ENCODE measurements at places on chromosomes 7 and 10.
A peak's percentile ranks its signal among the peaks of the same experiment; 100 is the strongest.

- DNase-seq, result no peak
Observed at GRCh38 chr10:122326806-122327205, 47.7 kb upstream of the PLEKHA1 start.

- DNase-seq, result no peak
Observed at GRCh38 chr7:33814400-33814799, 90.9 kb upstream of the BMPER start.

- no peak for DNase-seq
Observed at GRCh38 chr10:60573336-60573735, 183.7 kb upstream of the ANK3 start.

DNA sequence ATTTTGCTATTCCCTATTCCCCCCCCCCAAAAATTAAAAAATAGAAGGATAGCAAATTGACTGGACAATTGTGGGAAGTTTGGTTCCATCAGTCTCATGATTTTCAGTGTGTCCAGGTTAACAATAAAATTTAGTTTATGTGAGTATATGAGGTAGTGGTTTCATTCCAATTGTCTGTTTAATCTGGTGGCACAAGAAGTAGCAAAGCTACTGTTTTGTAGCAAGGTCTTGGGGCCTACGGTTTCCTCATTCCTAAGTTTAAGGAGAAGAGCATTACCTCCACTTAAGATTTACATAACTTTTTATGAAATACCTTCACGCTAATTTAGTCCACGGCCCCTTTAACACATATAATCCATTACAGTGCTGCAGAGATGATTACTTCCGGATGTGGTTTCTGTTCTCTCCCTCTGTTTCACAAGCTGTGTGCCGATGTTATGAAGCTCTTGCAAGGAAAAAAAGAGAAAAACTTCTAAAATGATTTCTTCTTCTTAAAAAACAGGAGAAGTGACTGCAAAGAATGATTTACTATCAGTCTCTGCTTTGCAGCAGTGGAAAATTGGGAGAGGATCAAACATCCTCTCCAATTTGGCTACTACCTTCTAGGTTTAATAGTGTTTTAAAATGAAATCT is 32.7 kb upstream of the NPVF start:
- peak; percentile 42 for DNase-seq

GRCh38 chr7:84025332-84025927 is 169.2 kb downstream of the SEMA3A start:
- DNase-seq, result no peak

- no peak for DNase-seq
Observed at GRCh38 chr10:3142146-3142875, 30.3 kb downstream of the PITRM1 start.

DNA sequence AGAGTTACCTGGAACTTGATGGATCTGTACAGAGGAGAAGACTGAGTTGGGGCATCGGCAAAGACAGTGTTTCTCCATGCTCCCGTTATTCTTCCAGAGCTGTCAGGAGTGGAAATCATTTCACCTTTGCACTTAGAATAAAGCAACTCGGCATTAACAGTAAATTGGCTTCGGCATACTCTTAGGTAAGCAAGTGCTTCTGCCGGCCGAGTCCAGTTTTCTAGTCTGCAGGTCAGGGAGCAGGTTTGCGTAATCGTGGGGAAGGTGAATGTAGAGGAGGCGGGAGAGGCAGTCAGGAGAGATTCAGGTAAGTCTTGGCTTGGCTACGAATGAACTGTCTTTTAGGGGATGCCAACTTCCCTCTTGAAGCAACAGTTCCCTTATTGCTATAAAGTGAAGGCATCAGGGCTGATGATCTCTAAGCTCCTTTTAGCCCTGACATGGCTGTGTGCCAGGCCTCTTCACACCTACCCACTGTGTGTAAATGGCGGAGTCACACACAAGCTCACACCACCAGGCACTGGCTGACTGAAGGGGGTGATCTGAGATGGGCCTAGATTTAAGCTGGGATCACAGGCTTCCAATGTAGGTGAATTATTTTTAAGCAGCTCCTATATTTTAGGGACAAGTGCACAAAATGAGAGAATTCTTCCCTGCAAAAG is 127.1 kb downstream of the GATA3 start:
- DNase-seq, result no peak

GRCh38 chr10:34286136-34286739 is 528.9 kb downstream of the PARD3 start:
- no peak for DNase-seq

DNA sequence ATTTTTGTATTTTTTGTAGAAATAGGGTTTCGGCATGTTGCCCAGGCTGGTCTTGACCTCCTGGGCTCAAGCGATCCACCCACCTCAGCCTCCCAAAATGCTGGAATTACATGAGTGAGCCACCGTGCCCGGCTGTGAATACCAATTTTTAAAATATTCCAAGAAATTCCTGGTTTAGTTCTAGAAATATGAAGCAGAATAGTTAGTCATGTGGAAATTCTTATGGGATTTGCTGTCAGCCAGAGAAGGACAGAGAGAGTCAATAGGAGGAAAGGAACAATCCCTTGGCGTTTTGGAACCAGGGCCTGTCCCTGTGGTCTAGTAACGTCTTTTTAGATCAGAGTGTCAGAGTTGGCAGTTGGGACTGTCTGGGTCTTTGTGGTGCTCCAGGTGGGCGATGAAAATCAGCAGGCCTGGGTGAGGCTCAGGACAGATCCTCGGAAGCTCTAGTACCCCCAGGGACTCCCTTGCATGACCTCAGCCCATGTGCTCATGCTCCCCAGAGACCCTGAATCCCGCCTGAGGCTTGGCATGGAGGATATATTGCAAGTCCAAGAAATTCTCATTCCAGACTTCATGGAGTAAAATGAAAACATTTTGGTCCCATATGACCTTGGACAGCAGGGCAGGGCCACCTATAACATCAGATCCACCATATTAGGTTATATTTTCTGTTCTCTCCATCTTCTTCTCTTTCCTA is 7.8 kb downstream of the NODAL start:
- no peak for DNase-seq

DNA sequence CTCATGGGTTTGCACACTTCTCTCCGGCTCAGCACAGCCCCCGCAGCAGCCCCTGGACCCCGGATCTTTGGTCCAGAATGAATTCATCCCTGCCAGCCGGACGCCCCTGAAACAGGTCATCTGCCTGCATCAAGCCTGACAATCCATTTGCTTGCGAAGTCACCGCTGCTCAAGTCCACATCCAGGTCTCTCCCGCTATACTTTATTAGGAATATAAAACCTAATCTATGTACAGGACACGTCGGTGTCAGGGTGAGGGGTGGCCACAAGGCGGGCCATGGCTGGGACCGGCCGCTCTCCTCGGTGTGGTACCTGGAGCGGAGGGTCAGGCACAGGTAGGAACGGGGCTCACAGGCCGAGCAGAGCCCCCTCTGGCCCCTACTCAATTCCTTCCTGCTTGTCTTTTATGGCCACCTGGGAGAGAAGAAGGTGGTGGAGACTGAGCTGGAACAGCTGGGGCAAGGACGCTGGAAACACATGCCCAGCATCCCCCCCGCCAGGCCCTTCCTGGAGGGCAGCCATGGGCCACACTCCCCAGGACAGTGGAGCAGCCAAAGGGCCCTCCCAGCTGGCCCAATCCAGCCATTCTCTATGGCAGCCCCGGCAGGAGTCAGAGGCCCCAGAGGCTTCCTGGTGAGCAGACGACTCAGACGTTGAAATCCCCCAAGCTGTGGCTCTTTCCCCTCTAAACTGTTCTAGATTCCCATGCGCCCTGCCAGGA is 5.3 kb downstream of the POLR2J start:
- DNase-seq, result no peak

DNA sequence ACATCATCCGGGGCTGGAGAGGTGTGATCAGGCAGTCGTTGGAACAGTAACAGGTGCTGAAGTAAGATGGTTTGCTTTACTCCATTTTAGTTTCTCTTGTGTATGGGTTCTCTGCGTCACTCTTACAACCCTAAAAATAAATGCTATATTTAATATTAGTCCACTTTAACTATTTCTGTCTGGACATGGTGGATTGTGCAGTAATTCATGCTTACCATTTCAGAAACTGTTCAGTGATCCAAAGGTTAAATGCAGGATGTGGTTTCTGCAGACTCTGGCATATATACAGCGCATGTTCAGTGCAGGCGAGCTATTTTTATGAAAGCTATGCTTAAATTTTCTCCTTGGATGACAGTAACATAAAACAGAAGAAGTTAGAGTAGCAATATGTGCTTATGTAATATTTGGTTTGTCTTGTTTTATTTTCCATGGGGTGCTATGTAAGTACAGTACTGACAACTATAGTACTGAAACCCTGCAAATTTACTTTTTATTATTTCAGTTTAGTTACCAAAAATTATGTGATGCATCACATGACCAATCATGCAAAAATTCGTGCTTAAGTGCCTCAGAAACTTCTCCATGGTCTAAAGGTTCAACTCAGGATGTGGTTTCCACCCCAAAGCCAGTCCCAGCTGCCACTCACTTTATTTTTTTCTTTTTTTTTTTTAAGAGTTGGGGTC is 46.6 kb upstream of the GRID1 start:
- peak; percentile 42 for DNase-seq

Measured in CD4-positive, alpha-beta T cell treated with Interferon alpha-2 for 1 hour (primary cell).